Natural killer cell treated with Interleukin-12 subunit alpha and Interleukin-12 subunit beta and Interleukin-15 and Interleukin-18, amount 100 ng/mL, for 72 hours (primary cell): ENCODE measurements at places on chromosomes 7 and 10.

GRCh38 chr7:5672468-5672867 lies 109.0 kb downstream of the RNF216 start:
- H3K27ac ChIP-seq = no peak overlapping the region
- H3K27me3 ChIP-seq = no peaks in the 10 kb centered on the region
- H3K4me1 ChIP-seq = peaks cover 2% of the 10 kb centered on the region

- no peak overlapping the region for H3K27ac ChIP-seq
- DNase-seq = no peak
- no peak overlapping the region for H3K4me3 ChIP-seq
- peaks cover 6% of the 10 kb centered on the region for H3K36me3 ChIP-seq
- H3K27me3 ChIP-seq = no peaks in the 10 kb centered on the region
Measured at GRCh38 chr7:107291434-107291833, 122.6 kb downstream of the HBP1 start.

DNA sequence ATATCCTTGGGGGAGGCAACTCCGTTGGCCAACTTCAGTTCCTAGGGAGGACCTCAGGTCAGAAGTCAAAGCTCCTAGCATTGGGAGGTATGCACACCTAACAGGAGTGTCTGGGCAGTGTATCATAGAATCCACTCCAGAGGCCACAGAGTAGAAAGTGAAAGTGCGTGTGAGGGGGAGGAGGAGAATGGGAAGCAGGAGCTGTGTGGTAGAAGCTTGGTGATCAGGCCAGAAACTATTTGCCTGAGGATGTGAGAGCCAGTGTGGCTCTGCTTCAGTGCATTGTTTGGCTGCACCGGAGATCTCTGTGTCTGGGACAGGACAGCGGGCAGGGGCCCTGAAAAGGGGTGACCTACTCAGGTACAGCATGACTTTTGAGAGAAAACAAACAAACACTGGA lies 557.4 kb upstream of the VSTM2A start:
- H3K27me3 ChIP-seq = no peaks in the 10 kb centered on the region
- H3K36me3 ChIP-seq = peaks cover 3% of the 10 kb centered on the region
- H3K27ac ChIP-seq = no peak overlapping the region
- DNase-seq = no peak
- no peaks in the 10 kb centered on the region for H3K4me1 ChIP-seq
- no peak overlapping the region for H3K4me3 ChIP-seq

DNA sequence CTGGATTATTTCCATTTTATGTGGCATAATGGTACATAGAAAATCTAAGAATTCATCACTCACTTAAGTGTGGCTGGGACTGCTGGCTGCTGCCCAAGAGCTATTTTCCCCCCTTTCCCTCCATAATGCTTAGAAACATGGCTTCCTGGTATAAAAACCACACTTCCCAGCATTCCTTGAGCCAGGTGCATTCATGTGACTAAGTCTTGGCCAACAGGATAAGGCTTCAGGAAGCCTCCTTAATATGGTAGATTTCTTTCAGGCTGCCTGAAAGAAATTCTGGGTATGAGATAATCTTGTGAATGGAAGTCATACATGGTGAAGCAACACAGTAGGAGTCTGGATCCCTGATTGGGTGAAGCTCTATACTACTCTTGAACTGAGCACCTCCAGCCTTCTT lies 178.0 kb downstream of the JAZF1 start:
- H3K27me3 ChIP-seq = no peaks in the 10 kb centered on the region
- H3K4me3 ChIP-seq = no peak overlapping the region
- H3K4me1 ChIP-seq = peaks cover 45% of the 10 kb centered on the region

DNA sequence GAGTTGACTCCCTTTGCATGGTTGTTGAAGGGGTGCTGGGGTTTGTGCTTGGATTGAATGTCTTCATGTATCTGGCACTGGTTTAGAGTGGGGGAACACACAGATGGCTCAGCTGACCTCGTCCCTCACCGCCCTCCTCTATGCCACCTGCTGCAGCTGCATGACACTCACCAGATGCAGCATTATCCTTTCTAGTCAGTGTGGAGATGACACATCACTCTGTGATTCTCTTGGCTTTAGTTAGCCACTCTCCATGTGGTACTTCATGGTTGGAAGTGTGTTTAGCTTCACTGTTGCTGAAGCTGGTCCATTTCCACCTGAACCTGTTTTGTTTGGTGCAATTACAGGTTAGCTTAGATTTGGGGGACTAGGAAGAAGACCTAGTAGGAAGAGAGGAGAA lies 56.3 kb upstream of the BMPER start:
- no peak for DNase-seq
- no peak overlapping the region for H3K4me3 ChIP-seq
- H3K4me1 ChIP-seq = no peaks in the 10 kb centered on the region
- peaks cover 22% of the 10 kb centered on the region for H3K27me3 ChIP-seq
